Omental fat pad (tissue), 4 donors: ENCODE measurements at places on chromosomes 3 and 15. TPM values are rescaled to one million over a fixed set of nuclear protein-coding genes. Genes with fewer than 3 reads are reported as not detected.

PATL2 gene
- total RNA-seq: 1.7 TPM

NBEAL2 gene
- total RNA-seq: 113 TPM

DNA sequence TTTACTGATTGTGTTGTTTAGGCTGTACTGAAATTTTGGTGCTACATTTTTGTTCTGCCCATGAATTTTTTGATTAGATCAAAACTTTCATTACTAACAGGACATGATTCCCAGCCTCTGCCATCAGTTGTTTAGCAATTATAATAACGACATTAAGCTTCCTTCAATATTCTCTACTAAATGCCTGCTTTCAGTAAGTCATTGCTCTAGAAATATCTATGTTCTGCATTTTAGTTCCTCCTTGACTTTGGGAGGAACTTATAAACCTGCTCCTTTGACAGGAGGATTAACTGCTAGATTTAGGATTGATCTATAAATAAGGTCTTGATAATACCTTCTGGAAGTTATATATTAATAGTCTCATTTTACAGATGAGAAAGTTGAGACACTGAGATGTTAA is 269.1 kb downstream of the RAP2B start:
- DNase-seq: no peak

DNA sequence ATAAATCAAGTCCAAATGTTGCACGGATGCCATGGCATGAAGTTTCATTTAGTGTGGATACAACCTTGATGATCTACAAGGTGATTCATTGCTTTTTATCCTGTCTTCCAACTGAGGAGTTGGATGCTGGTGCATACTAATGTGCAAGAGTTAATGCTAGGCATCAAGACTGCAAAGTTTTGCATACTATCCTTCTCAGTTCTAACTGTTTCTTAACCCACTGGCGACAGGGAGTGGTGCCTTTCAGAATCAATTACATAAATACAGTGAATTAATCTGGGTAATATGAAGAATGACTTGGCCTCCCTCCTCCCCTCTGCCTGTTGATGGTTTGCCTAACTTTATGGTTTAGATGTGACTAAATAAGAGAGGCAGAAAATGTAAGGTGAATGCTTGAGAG is 43.5 kb downstream of the KCNAB1 start:
- DNase-seq: no peak

DNA sequence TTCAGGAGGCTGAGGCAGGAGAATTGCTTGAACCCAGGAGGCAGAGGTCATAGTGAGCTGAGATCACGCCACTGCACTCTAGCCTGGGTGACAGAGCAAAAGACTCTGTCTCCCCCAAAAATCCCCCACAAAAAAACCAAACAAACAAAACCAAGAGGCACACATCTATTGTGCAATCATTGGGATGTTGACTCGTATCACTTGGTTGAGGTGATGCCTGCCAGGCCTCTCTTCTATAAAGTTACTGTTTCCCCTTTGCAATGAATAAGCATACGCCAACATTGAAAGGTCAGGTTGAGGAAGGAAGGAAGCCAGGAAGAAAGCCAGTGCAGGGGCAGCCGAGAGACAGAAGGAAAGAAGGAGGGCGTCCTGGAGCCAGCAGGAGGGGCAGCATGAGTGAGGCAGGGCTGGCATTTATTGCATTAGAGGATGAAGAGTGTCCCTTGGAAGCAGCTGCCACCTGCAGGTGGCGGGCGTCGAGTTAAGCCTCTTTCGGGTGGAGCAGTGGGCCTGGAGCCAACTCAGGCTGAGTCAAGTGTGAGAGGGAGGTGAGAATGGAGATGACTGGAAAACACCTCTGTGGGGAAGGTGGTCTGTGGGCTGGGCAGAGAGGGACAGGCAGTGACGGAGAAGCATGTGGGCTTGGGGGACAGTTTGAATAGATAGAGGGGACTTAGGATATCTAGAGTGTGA is 8.3 kb upstream of the CSPG4 start:
- DNase-seq: peak; percentile 46

DGKG gene
- 0.84 TPM for total RNA-seq

- DNase-seq: no peak
These were observed 84.5 kb upstream of the HERC1 start for GRCh38 chr15:63918317-63918672.

DNA sequence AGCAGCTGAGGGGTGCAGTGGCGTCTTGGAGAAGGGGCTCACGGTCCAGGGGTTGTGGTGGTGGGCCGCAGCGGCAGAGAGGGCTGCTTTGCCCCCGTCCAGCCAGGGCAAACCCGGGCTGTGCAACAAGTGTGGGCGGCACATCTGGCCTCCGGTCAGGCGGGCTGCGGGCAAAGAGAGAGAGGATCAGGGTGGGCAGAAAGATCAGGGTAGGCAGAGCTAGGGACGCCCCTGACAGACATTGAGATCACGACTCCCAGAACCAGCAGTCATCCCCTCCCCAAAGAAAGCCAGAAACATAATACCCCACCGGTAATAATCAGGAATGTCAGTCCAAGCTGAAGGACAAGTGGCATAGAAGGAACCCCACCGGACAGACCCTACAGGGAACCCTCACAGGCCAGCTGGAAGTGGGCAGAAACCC is 6.8 kb downstream of the GATA2 start:
- DNase-seq: no peak

GRCh38 chr3:64148955-64149653 is 76.2 kb downstream of the PRICKLE2 start:
- no peak for DNase-seq

GRCh38 chr15:33587773-33588172 is 277.0 kb downstream of the RYR3 start:
- no peak for DNase-seq

DNA sequence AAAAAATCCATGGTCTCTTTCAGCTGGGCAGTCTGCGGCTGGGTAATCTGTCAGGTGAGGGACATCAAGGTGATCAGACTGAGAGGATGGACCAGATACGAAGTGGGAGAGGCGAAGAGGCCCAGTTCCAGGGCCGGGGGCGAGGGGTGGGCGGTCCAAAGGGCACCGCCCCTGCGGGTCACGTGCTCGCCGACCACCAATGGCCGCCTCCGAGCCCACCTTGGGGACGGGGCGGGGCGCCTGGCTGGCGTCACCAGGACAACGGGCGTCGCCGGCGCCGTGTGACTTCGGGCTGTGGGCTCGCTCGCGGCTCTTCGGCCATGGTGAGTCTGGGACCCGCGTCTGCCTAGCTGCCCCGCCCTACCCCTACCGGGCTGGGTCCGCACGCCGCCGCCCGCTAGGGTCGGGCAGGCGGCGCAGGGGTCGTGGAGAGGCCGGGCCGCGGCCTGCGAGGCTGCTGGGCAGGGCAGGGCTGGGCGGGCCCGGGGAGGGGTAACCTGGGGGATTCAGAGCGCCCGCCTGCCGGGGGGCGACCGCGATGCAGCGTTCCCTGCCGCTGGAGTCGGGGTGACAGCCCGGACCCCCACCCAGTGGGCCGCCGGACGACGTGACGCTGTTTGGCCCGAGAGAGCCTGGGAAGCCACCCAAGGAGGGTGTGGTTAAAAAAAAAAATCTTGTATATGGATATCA is at the start of gene FBXL2:
FBXL2 (plus strand) TSS at position 250 of the 690 bp plus-strand sequence; CDS start at position 321, 71 bp downstream.
- no peak for DNase-seq

GRCh38 chr15:77505556-77505955 is 84.9 kb downstream of the HMG20A start:
- DNase-seq: no peak

GRCh38 chr3:135310317-135310716 is 515.3 kb downstream of the EPHB1 start:
- DNase-seq: no peak

GRCh38 chr15:44735482-44736180 is 697 bp upstream of the TRIM69 start:
- DNase-seq: no peak

DNA sequence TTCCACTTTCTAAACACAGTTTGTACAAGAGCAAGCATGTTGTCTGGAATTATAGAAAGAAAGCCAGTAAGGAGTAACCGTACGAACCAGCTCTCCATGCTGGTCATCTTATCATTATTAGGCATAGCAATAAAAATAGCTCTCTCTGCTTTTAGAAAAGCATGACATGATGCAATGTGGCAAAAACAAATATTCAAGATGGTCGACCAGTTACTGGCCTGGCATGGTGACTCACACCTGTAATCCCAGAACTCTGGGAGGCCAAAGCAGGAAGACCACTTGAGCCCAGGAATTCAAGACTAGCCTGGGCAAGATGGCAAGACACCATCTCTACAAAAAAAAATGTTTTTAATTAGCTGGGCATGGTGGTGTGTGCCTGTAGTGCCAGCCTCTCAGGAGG is 2.6 kb upstream of the MAP4 start:
- DNase-seq: no peak

ZIC1 gene
- total RNA-seq: not detected

- no peak for DNase-seq
These were observed 773.1 kb upstream of the NR2F2 start for GRCh38 chr15:95557226-95558046.

DNA sequence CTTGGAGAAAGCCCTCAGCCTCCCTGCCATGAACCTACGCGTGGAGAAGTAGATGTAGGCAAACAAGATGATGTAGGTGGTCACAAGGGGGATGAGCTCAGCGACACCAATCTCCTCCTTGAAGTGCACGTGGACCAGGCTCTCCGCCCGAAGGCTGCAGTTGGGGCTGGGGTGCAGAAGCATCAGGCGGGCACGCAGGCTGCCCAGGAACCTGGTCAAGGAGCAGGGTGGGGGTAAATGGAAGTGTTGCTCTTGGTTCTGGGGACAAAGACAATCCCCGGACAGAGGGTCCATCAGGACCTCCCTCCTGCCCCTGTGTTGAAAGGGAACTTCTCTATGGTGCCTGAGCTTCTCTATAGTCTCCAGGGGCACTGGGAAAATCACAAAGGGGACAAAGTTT is 45.1 kb downstream of the PTPN23 start:
- no peak for DNase-seq

DNA sequence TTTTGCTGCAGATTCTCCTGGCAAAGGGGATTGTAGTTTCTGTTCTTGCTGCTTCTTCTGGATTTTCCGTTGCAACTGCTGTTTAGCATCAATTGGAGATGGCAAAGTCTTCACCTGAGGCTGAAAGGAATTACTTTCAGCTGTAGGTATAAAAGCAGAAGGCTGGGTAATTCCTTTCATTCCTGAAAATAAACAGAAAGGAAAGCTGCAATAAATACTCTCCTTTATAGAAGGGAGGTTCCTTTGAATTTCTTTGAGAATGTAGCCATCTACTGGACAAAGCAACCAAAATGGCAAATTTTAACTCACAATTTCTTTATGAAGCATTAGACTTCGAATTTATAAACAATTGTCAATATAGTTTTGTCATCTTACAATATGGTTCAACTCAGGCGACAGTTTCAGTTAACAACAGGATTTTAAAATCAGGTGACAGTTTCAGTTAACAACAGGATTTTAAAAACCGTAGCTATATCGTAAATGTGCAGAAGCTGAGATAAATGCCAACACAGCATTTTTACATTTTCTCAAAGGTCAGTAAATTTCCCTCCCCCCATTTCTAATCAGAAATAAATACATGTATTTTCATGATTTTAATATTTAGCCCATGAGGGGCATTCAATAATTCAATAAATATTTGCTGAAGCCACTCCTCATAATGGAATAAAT is 104.9 kb upstream of the NEDD4 start:
- no peak for DNase-seq

DNA sequence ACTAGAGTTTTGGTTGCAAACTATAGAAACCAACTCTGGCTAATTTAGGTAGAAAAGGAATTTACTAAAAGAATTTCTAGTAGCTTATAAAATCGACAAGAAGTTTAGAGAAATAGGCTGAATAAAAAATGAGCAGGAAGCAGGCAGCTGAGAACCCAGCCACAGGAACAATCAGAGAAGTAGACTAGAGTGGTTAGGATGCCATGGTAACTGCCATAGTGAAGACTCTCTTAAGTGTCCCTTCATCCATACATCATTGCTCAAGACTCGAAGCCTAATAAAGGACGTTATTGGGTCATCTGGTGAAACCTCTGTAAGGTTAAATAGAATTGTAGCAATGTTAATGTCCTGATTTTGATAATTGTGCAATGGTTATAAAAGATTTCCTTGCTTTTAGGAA is 13.8 kb downstream of the AVEN start:
- no peak for DNase-seq

GRCh38 chr15:55740359-55740878 is 2.5 kb downstream of the PRTG start:
- DNase-seq: no peak

ANKUB1 gene
- total RNA-seq: not detected

GRCh38 chr3:10763817-10764258 is 52.2 kb upstream of the SLC6A11 start:
- no peak for DNase-seq

- no peak for DNase-seq
These were observed 239.4 kb downstream of the OXSM start for GRCh38 chr3:26029321-26029720.

TXNRD3 gene
- total RNA-seq: 8.8 TPM

- no peak for DNase-seq
These were observed 39.2 kb upstream of the TFRC start for GRCh38 chr3:196121066-196121465.

- no peak for DNase-seq
These were observed 54.5 kb upstream of the BOC start for GRCh38 chr3:113156816-113157333.
